Common myeloid progenitor, CD34-positive (primary cell): ENCODE measurements at places on chromosomes 11 and 22.
A peak's percentile ranks its signal among the peaks of the same experiment; 100 is the strongest.

GRCh38 chr11:16346975-16347374 is 9.4 kb downstream of the SOX6 start:
- no peak for DNase-seq

DNA sequence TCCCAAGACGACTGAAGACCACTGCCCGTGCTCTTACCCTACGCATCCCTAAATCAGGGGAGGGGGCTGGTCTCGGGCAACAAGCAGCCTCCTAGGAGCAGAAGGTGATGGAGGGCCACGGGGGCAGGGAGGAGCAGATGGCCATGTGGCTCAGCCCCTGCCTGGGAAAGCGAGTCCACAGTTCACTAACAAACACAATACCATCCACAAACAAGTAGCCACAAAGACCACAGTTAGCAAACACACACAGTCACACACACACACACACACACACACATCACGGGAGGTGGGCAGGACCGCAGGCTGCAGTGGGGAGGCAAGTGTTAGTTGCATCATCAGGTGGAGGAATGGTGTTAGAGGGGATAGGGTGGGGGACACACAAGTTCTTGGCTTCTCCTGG is 13.2 kb upstream of the FXYD2 start:
- no peak for DNase-seq

- no peak for DNase-seq
Measured at GRCh38 chr11:112599265-112599664, 338.6 kb upstream of the PLET1 start.

DNA sequence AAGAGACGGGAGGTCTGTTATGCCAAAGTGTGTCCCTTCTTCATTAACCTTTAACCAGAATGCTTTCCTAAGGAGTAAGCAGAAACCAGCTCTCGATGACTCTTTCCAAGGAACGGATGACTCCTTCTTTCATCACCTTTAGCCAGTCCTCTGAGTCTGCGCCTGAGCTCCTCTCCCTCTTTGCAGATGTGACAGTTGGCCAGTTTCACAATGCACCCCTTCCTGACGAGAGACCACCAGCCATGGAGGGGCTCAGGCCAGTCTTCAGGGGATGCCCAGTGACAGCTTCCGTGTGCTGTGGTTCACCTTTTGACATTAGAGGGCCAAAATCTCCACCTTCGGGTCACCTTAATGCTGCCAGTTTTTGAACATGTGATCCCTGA is 826.1 kb downstream of the TBC1D22A start:
- no peak for DNase-seq

DNA sequence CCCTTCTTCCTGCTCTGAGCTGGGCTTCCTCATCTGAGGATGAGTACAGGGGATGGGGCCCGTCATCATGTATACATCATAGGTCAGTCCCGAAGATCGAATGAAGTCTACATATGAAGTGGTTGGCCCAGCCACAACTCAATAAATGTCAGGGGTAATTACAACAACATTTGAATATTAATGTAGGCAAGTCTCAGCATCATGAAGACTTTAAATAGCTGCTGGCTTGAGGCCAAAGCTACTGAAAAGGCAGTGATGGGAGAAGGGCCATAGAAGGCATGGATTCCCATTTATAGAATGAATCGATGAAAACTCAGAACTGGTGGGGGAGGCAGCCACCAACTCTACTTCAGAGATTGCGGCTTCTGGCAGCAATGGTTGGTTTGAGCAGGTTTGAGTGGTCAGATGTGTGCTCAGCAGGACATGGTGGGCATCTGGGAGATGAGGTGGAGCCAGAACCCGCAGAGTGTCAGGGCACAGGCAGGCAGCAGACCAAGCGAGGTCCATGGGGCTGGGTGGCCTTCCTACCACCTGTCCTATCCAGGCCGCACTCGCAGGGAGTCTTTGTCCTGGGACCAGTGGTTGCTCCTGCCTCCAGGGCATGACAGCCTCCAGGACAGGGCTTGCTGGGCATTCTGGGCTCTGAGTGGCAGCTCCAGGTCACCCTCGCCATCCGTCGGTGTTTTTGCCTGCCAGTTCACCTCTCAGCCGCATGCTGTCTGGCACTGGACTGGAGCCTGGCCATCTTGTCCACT is 919.1 kb downstream of the TBC1D22A start:
- no peak for DNase-seq

GRCh38 chr11:122248939-122249338 is 132.9 kb upstream of the BLID start:
- no peak for DNase-seq

DNA sequence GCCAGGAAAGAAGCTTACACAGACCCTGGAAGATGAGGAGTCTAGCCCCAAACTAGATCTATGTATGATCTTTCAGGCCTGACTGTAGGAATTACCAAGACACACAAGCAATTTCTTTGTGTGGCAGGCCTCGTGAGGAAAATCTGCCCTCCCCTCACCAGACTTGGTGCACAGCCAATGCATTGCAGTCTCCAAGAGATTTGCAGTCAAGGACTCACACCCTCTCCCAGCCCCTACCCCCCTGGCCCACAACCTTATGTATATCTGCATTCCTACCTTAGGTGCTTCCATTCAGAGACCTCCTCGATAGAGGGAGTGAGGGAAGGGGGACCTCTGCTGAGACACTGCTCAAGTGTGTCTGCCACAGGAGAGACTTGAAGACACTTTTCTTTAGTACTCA is 9.8 kb downstream of the OR8B12 start:
- no peak for DNase-seq

DNA sequence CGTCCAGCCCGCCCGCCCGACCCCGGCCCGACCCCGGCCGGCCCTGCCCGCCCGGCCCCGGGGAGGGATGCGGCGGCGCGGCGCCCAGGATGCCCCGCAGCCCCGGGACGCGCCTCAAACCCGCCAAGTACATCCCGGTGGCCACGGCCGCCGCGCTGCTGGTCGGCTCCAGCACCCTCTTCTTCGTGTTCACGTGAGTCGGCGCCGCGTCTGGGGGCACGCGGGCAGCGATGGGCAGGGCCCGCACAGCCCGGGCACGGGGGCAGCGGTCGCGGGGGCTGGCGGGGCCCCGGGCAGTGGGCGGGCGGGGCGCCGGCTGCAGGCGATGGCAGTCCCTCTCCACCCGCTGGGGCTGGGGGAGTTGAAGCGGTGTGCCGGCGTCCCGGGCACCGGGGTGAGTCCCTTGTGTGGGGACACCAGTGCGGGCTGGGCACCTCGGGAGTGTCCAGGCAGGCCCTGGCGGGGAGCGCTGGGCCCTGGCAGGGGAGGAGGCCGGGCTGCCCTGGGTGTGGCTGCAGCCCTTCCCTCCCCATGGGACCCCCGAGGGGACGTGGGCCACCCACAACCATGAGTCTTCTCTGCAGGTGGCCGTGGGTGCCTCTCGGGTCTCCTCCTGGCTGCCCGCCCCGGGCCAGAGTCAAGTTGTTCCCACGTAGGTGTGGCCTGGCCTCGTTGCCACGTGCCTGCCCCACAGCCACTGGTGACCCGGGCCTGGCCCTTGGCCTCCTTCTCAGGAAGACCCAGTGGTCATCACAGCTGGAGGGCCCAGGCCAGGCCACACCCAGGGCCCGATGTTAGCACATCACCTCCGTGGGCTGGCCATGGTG is 468 bp downstream of the ZDHHC8 start:
- DNase-seq: peak; percentile 49

- DNase-seq: no peak
Measured at GRCh38 chr22:42288791-42289190, 18.3 kb upstream of the TCF20 start.

DNA sequence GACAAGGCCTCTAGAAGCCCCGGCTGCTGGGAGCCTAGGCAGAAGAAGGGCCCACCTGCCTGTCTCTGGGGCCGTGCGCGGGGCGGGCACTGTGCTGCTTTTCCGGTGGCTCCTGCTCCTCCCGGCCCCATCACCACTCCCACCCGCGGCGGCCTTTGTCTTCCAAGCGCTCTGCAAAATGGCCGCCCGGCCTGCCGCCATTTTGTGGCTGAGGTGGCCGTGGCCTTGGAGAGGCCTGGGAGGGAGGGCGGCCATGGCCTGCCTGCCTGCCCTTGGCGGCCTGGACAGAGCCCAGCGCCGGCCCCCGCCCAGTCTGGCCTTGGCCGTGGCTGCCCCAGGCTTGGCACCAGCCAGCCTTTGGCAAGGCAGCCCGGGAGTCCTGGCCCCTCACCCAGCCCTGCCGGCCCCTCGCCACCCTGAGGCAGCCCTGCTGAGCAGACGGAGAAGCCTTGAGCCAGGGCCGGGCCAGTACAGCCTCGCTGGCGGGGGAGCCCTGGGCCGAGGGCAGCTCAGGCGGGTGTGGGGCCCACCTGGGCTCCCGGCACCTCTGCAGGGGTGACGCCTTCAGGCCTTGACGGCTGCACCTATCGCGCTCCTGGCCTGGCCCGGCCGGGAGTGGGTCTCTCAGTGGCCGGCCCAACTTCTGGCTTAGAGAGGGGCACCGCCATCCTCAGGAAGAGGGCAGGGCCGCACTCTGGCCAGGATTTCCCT is 46.0 kb upstream of the PPARA start:
- DNase-seq: no peak

DNA sequence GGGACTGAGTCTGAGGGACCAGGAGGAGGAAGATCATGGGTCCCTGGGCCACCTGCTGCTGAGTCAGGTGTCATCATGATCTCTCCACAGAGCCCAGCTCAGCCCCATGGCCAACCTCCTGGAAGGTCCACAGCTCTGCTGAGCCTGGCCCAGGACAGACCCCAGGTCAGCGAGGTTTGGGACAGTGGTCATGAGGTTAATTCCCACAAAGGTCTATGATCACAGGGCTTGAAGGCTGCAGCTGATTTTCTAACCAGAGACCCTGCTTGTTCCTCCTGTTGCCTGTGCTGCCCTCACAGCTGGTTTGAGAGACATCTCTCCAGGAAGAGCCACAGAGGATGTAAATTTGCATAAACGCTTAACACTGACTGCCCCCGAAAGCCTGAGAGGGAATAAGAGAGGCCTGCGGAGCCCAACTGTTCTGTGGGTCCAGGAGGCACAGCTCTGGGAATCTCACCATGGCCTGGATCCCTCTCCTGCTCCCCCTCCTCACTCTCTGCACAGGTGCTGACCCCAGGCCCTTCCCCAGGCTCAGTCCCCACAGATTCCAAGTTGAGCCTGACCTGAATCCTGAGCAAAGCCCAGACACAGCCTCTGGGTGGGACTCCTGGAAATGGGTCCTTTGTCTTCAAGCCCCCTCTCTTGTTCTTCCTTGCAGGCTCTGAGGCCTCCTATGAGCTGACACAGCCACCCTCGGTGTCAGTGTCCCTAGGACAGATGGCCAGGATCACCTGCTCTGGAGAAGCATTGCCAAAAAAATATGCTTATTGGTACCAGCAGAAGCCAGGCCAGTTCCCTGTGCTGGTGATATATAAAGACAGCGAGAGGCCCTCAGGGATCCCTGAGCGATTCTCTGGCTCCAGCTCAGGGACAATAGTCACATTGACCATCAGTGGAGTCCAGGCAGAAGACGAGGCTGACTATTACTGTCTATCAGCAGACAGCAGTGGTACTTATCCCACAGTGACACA is 102.8 kb downstream of the GGTLC2 start:
- no peak for DNase-seq

DNA sequence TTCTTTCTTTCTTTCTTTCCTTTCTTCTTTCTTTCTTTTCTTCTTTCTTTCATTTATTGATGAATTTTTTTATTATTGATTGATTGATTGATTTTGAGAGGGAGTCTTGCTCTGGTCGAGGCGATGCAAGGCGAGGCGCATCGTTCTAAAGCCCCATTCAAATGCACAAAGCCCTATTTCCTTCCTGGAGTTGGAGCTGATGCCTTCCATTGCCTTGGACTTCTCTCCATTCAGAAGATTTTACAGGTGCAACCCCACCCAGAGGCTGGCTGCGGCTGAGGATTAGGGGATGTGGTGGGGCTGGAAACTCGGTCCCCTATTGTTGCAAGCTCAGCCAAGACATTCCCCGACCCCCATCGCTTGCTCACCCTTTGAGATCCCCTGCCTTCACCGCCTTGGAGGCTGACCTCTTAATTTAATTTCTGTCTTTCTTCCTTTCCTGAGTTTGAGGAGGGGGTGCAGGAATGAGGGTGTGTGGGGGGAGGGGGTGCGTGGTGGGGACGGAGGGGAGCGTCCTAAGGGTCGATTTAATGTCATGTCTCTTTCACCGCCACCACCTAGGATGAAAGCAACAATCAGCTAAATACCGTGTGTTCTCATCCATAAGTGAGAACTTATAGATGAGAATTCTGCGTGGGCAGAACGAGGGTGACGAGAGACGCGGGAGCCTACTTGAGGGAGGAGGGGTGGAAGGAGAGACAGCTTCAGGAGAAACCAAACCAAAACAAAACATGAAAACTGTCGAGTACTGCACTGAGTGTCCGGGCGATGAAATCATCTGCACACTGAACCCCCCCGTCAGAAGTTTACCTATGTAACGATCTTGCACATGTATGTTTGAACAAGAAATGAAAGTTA is 3913.9 kb upstream of the OR11H1 start:
- no peak for DNase-seq

DNA sequence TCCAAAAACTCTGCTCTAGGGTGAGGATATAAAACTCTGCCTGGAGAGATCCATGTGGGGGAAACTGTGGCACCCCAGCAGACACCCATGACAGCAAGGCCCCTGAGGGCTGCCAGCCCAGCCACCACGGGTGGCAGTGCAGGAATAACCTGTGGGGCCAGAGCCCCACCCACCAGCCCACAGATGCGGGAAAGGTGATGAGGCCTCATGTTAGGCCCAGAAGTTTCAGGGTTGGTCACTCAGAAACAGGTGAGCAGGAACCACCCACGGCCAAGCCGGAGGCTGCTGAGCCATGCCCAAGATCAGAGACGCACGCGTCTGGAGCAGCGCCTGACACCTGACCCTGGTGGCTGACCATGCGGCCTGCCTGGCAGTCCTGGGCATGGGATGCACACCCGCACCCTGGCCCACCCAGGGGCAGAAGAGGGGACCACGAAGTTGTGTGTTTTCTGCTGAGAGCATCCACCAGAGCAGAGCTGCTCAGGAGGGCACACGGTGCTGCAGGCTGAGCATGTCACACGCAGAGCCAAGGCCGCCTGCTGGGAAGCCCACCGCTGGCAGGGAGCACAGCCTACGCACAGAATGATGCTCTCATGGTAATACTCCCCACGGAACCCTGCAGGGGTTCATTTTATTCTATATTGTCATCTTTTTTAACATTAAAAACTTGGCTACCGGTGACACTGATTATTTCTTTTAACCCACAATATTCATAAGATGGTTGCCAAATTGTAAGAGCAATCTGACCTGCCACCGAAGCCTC is 41.2 kb downstream of the DUSP8 start:
- DNase-seq: no peak

GRCh38 chr11:65078786-65079342 is 5.0 kb downstream of the CDCA5 start:
- no peak for DNase-seq

DNA sequence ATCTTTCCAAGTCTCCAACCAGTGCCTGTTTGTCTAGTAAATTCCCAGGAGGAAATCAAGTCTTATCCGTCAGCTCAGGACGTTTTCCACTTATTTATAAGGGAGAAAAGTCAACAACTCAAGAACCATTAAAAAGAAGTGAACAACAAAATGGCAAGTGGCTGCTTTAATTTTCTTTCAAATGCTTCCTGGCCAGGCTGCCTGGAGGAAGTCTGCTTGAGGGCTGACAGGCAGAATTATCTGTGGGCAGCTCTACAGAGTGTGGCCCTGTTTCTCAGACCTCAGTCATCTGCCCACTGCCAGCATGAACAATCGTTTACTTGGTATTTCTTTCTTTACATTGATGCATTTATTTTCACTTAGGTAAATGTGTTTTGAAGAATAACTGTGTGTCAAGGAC is 281.9 kb upstream of the ISX start:
- DNase-seq: peak; percentile 68

GRCh38 chr22:24423519-24424000 is 3.8 kb upstream of the ADORA2A start:
- DNase-seq: no peak

GRCh38 chr22:48820481-48821345 is 1007.0 kb downstream of the BRD1 start:
- DNase-seq: no peak
